ENCODE measurements at places on chromosomes 16 and 17. TPM values are rescaled to one million over a fixed set of nuclear protein-coding genes. Genes with fewer than 3 reads are reported as not detected.
A peak's percentile ranks its signal among the peaks of the same experiment; 100 is the strongest.

DNA sequence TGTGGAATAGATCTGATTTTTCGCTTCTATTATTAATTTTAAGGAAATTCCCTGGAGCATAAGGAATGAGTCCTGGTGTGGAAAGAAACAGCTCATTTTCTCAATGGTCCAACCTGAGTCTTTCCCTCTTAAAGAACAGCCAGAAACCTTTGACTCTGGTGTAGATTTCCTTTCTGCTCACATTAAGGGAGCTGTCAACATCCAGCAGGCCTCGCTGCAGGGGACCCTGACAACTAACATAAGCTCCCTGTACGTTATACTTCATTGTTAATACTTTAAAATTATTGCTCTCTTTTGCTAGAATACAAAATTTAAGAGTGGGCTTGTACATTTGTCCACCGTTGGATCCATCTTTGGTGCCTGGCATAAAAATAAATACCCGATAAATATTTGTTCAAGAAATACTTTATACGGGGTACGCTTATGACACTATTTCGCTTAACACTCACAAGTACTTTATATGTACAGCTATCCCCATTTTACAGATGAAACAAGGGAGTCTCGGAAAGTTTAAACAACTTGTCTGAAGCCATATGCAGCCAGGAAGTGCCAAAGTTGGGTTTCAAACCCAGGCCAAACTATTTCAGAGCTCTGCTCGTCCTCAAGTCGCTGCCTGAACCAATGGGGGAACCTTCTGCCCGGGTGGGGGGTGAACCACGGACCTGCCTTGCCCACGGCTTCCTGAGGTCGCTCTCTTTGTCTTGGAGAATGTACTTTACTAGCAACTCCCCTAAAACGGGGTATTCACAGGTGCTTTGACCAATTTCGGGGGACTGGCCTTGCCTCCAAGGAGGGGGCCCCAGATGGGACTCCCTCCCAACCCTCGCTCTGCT is 611 bp downstream of the SMARCE1 start:
- peaks cover 18% of the 10 kb centered on the region for H3K4me1 ChIP-seq
- H3K36me3 ChIP-seq, result peaks cover 34% of the 10 kb centered on the region
- peak overlapping the region; percentile 97 for H3K27ac ChIP-seq
- peak; percentile 77 for DNase-seq

GRCh38 chr16:84735849-84736586 is 36.2 kb downstream of the USP10 start:
- DNase-seq, result no peak
- H3K4me3 ChIP-seq, result no peak overlapping the region
- H3K4me1 ChIP-seq, result peaks cover 29% of the 10 kb centered on the region
- H3K27ac ChIP-seq, result no peak overlapping the region

DNA sequence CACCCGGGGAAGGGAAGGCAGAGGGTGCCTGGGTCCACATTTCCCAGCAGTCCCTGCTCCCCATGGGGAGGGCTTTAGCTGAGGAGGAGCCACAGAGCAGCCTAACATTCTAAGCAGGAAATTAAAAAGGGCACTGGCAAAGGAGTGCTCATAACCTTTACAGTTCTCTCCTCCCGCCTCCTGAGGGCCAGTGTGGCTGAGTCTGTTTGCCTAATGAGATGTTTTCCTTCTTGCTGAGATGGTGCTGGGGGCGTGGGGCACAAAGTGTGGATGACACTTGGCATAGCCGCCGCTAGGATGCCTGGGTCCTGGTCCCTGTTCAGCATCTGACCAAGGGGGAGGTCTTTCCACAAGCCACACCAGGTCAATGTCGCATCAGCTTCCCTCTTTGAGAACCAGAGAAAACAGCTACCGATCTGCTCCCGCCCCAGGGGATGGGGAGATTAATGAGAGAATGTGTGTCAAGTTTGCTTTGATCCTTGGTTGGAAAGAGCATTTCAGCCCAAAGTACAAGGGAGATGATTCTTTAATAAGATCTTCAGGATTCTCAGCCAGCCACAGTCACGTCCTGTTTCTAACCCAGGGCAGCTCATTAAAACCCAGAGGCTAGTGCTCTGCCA is 5.8 kb downstream of the KIF18B start:
- H3K36me3 ChIP-seq, result peaks cover 6% of the 10 kb centered on the region
- peak overlapping the region; percentile 68 for H3K4me3 ChIP-seq
- H3K27ac ChIP-seq, result peak overlapping the region; percentile 66
- DNase-seq, result peak; percentile 88
- H3K27me3 ChIP-seq, result no peaks in the 10 kb centered on the region

DNA sequence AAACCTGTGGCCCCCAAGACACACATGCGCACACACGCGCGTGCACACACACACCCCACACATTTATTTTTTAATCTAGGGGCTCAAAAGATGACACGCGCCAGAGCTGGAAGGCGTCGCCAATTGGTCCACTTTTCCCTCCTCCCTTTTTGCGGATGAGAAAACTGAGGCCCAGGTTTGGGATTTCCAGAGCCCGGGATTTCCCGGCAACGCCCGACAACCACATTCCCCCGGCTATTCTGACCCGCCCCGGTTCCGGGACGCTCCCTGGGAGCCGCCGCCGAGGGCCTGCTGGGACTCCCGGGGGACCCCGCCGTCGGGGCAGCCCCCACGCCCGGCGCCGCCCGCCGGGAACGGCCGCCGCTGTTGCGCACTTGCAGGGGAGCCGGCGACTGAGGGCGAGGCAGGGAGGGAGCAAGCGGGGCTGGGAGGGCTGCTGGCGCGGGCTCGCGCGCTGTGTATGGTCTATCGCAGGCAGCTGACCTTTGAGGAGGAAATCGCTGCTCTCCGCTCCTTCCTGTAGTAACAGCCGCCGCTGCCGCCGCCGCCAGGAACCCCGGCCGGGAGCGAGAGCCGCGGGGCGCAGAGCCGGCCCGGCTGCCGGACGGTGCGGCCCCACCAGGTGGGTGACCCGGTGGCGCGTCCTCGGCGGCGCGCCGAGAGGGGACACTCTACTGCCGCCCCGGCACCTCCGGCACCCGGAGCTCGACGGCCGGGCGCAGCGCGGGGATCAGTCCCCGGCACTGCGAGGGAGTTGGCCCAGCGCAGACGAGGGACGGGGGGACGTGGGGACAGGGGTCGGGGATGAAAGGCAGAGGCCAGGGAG is at the start of gene STAT5A:
Gene STAT5A, plus strand, starts transcription at position 522 of the 826 bp plus-strand sequence. CDS start 914 bp downstream, outside the sequence.
- H3K36me3 ChIP-seq, result no peaks in the 10 kb centered on the region
- H3K27me3 ChIP-seq, result no peaks in the 10 kb centered on the region
- peaks cover 16% of the 10 kb centered on the region for H3K4me1 ChIP-seq
- H3K4me3 ChIP-seq, result peak within 1 kb of the TSS; percentile 78
- peak; percentile 99 for DNase-seq

DNA sequence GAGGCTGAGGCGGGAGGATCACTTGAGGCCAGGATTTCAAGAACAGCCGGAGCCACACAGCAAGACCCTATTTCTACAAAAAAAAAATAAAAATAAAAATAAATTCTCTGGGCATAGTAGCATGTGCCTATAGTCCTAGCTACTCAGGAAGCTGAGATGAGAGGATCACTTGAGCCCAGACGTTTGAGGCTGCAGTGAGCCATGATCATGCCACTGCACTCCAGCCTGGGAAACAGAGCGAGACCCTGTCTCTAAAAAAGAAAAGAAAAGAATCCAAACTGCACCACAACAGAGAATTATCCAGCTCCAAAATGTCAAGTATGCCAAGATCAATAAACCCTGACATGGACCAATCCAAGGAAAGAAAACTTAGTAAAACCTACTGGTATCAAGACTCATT is 78.9 kb upstream of the NOL11 start:
- H3K4me1 ChIP-seq, result no peaks in the 10 kb centered on the region
- no peak overlapping the region for H3K27ac ChIP-seq
- H3K36me3 ChIP-seq, result no peaks in the 10 kb centered on the region

Gene NTN1
- total RNA-seq, result 0.29 TPM

Gene COPRS
- total RNA-seq, result 109 TPM
